Cardiac septum (tissue), 1 donor: ENCODE measurements at places on chromosomes 3 and 15. TPM values are rescaled to one million over a fixed set of nuclear protein-coding genes. Genes with fewer than 3 reads are reported as not detected.

GRCh38 chr15:29774900-29775299 lies 47.4 kb downstream of the TJP1 start:
- DNase-seq = no peak

DNA sequence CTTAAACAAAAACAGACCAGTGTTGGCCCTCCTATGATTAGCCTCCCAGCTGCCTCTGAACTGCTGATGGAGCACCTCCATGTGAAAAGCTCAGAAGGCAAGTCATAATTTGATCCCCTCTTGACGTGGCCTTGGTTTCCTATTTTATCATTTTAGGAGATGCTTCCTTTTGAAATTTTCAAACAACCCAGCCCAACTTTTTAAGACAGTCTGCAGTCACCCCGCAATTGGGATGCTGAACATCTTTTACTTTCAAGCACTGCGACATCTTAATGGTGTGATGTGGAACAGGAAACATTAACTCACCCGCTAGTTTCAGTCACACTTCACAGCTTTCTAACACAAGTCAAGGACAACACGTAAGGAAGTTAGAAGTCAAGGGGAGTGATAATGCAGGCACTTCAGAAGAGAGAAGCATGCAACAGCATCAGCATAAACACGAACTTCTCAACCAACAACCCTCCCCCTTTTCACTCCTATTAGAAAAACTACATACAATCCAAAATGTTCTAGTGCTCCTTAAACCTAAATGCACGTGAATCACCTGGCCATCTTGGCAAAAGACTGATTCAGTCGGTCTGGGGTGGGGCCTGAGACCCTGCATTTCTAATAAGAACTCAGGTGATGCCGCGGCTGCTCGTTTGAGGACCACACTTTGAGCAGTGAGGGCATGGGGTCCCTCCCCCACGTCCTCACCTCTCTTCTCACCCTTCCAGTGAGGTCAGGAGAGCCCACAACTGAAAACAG lies 161.5 kb downstream of the FOXP1 start:
- DNase-seq = no peak

DNA sequence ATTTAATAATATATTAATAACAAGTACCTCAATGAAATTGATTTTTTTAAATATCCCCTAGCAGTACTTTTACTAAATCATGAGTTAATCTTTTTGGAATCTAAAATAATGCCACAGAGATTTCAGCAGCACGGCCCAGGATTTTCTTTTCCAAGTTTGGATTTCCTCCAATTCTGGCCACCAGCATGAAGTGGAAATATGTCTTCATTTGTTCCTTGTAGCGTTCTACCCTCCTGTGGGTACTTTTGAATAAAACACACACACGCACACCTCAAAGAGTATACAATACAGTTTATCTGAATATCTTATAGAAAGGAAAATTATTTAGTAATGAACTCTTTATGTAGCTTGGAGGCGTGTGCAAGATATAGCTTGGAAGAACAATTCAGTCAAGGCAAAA lies 125.1 kb upstream of the STT3B start:
- DNase-seq = no peak

The ISL2 gene
- not detected for total RNA-seq

The PLA2G4D gene
- total RNA-seq = not detected

The BCL2A1 gene
- total RNA-seq = 1.1 TPM
